ENCODE measurements at places on chromosomes 7 and 10.

GRCh38 chr7:21407796-21408480 is 19.9 kb upstream of the SP4 start:
- no peak for DNase-seq

DNA sequence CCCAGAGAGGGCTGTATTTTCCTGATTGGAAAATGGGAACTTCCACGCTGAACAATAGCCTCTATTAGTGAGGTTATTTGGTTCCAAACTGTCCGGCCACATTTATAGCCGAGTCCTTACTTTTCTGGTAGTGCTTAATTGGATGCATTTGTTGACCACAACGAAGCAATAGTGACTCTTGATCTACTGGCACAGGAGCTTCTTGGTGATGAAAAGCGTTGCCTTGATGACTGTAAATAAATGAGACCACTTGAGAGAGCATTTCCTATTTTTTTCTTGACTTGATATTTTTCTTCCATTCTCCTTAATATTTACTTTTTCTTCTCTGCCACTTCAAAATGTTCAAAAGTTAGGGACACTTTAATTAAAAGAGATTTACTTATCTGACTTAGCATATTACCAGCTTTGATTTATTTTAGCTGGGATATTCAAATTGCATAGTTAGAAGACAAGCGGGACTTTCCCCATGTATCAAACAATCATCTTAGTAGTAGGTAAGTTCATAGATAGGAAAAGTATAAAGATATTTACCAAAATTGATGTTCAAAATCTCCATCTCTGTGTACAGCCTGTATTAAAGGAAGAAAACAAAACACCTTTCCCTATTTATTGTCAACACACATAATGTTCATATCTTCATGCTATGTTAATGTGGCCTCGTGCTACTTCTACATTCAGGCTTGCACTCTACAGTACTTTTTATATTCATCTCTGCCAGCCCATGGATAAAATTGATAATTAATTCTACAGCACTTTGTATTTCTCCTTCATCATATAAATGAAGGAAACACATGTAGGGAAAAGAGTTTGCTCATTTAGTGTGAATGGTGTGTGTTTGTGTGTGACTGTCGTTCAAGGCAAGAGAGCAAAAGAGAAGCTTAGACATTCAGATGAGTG is 5.1 kb upstream of the SP8 start:
- no peak for DNase-seq

DNA sequence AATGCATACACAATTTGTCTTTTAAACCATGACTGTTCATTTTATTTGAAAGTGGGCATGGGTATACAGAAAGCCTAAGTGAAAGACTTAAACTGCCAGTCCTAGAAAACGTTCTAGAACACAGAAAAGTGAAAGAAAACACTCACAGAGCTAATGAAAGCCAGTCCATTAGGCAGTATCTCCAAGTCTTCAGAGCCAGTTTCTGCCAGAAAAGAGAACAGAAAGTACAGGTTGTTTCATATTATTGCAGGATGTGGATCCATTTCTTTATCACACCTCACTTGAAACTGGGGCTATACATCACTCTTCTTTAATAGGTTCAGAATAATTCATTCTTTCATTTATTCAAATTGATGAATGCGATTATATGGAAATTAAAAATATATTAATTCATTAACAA is 7.7 kb downstream of the PON1 start:
- no peak for DNase-seq

DNA sequence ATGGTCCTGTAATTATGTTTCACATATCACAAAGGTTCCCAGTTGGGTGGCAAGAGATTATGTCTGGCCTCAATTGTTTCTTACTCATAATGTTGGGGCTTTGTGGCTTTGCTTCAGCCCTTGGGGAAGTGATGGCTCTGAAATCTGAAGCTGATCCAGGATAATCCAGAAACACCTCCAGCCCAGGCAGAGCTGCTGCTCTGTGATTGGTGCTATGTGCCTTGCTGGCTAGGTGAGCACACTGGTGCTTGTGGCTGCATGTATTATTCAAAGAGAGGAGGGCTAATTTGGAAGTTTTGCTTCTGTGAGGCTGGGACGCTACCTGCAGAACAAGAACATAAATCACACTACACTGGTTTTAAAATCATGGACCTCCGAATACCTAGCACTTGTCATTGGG is 346.6 kb upstream of the MGMT start:
- DNase-seq = no peak

GRCh38 chr10:21694631-21695030 is 160.6 kb downstream of the MLLT10 start:
- no peak for DNase-seq

- DNase-seq = no peak
Measured at GRCh38 chr7:102994567-102994966, 80.0 kb downstream of the FBXL13 start.

DNA sequence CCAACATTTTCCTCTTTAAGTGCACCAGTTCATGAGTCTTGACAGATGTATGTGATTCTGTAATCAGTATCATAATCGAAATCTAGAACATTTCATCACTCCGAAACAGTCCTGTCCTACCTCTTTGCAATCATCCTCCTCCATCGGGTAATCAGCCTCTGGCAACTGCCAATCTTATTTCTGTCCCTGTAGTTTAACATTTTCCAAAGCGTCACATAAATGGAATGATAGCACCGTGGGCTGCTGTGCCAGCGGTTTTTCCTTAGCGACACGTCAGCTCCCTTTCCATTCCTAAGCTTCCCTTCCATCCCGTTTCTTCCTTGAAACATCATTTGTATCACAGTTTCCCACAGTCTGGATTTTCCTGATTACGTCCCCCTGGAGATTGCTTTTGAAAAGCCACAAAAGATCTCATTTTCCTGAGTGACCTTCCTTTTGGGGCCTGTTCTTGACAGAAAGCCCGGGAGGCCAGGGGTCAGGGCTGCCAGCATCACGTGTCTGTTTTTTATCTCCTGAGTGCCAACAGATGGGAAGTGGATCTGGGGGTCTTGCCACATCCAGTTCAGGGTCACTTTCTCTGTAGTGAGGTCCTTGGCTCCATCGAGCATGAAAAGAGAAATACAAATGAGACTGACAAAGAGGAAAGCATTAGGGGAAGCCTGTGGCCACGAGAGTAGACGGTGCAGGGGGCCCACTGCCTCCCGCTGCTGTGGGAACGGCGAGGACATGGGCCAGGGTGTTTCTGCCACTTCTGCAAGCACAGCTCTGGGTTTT is 31.6 kb downstream of the TMEM120A start:
- DNase-seq = no peak

GRCh38 chr10:50432211-50433009 is 181.1 kb upstream of the ASAH2 start:
- no peak for DNase-seq

- DNase-seq = no peak
Measured at GRCh38 chr7:73439410-73439704, 5.8 kb downstream of the FZD9 start.

GRCh38 chr10:52066383-52066782 is 247.7 kb upstream of the DKK1 start:
- no peak for DNase-seq

GRCh38 chr10:34186745-34187144 is 628.4 kb downstream of the PARD3 start:
- no peak for DNase-seq

GRCh38 chr7:139046143-139046542 is 10.3 kb upstream of the ZC3HAV1L start:
- no peak for DNase-seq

GRCh38 chr10:80070057-80070456 is 8.4 kb upstream of the TMEM254 start:
- no peak for DNase-seq

DNA sequence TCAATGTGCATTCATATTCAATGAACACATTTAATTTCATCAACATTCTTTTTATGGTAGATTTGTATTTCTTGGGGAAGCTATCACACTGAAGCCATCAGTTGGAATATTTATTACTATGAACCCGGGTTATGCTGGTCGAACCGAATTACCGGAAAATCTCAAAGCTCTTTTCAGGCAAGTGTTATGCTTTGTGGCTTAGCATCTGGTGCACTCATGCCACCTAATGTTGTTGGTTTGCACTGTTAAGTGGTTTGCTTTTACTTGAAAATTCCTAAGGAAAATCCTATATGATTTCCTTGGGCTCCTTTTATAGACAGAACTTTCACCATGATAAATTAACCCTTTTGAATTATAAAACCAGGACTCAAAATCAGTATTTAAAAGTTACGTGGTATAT is 147.9 kb downstream of the DNAH11 start:
- no peak for DNase-seq

GRCh38 chr10:59684006-59684405 is 25.6 kb downstream of the SLC16A9 start:
- DNase-seq = no peak

- no peak for DNase-seq
Measured at GRCh38 chr7:3243256-3243655, 57.8 kb upstream of the SDK1 start.

GRCh38 chr10:116143673-116144222 is 129.3 kb downstream of the GFRA1 start:
- peak; percentile 34 for DNase-seq

DNA sequence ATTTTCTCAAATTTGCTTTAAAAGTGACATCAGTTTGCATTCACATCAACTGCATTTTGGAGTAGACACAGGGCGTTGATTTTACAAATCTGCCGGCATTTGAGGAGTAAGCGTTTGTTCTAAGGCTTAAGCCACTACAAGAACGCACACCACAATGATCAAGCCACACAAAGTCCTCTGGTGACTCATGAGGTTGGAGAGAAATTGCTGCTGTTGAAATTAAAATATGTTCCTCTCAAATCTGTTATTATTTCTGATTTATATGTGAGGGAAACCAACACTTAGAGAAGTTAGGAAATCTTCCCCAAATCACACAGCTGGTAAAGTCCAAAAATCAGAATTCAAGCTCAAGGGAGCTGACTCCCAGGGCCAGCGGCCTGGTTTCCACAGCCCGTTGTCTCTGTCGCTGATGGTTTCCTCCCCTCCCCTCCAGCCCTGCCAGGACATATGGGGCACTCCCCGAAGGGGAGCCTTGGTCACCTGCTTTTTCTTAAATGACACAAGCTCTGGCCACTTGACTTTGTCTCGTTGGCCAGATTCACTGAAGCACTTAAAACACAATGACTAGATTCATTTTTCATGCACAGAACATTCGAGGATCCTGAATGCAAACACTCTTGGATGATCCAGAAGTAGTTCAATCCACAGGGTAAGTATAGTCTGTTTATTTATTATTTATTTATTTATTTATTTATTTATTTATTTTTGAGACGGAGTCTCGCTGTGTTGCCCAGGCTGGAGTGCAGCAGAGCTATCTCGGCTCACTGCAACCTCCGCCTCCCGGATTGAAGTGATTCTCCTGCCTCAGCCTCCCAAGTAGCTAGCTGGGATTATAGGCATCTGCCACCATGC is 29.2 kb upstream of the KLF6 start:
- DNase-seq = no peak

- DNase-seq = no peak
Measured at GRCh38 chr7:77205706-77206105, 6.1 kb upstream of the FGL2 start.

DNA sequence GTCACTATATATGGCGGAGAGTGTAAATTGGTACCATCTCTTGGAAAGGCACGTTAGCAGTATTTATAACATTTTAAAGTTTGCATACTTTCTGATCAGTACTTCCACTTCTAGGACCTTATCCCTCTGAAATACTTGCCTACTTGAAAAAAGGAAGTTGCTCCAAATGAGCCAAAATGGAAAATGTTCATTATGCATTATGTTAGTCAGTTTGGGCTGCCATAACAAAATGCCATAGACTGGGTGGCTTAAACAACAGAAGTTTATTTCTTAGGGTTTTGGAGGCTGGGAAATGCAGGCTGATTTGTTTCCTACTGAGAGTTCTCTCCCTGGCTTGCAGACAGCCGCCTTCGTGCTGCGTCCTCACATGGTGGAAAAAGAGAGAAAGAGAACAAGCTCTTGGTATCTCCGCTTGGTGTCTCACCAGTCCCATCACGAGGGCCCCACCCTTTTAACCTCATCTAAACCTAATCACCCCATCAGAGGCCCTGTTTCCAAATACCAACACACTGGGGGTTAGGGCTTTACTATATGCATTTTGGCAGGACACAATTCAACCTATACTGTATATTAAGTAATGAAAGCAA is 6.9 kb downstream of the SNX10 start:
- DNase-seq = no peak

DNA sequence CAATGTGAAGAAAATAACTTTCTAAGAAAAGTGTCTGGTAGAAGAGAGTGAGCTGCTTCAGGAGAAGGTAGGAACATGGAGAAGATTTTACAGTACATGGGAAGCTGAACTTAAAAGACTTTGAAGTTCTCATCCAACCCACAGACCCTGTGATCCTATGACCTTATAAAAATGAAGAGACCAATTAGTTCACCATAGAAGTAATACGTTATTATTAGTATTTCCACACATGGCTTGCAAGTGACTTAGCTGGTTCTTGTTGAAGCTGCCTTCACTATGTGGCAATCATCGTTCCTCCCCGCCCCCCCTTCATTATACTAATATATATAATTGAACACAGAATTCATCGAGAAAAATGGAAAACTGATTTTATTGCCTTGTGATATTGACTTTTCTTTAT is 129.1 kb downstream of the SND1 start:
- no peak for DNase-seq

- no peak for DNase-seq
Measured at GRCh38 chr7:118708741-118709140, 484.2 kb downstream of the ANKRD7 start.

- DNase-seq = peak; percentile 48
Measured at GRCh38 chr7:12490107-12490688, 80.3 kb upstream of the SCIN start.

DNA sequence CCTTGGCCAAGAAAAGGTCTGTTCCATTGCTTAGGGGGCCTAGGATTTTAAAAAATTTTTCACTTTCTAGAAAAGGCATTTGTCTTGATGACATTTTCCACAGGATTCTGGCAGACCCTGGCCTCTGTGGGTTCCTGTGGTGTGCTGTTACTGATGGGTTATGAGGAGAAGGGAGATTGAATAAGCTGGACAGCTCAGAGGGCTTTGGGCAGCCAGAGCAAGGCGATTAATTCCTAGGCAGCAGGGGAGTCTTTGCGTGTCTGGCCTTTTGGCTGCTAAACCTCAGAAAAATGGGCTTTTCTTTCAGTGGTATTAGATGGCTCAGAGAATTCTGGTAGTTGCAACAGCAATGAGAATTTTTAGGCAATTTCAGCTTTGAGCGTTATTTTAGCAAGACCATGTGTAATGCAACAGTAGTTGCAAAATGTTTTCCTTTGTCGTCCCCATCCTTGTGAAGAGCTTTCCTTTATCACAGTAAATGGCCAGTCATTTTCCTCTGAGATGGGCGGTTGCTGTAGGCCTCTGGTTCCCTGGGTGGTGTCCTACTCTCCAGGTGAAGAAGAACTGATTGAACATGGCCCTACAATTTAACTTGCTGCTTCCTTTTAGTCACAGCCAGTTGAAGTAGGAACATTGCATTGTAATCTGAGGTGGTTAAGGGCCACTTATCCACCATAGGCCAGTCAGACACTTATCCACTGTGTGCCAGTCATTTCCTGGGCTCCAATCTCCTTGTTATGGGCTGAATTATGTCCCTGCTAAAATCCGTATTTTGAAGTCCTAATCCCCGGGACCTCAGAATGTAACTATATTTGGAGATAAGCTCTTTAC is 43.2 kb downstream of the SH2D4B start:
- no peak for DNase-seq

GRCh38 chr7:134856691-134857090 is 77.3 kb downstream of the CALD1 start:
- DNase-seq = no peak

Measured in NCI-H1092 (cell line).